H1 (cell line): ENCODE measurements at places on chromosomes 2 and 18.

- no peaks in the 10 kb centered on the region for H3K36me3 ChIP-seq
- H3K4me1 ChIP-seq = no peaks in the 10 kb centered on the region
- no peaks in the 10 kb centered on the region for H3K27me3 ChIP-seq
- no peak for DNase-seq
- no peak overlapping the region for H3K4me3 ChIP-seq
These were observed 143.2 kb downstream of the TMEFF2 start for GRCh38 chr2:192051533-192051932.

- no peaks in the 10 kb centered on the region for H3K27me3 ChIP-seq
- H3K27ac ChIP-seq = no peak overlapping the region
- DNase-seq = no peak
- H3K4me3 ChIP-seq = no peak overlapping the region
These were observed 87.4 kb upstream of the KLF7 start for GRCh38 chr2:207252979-207253645.

DNA sequence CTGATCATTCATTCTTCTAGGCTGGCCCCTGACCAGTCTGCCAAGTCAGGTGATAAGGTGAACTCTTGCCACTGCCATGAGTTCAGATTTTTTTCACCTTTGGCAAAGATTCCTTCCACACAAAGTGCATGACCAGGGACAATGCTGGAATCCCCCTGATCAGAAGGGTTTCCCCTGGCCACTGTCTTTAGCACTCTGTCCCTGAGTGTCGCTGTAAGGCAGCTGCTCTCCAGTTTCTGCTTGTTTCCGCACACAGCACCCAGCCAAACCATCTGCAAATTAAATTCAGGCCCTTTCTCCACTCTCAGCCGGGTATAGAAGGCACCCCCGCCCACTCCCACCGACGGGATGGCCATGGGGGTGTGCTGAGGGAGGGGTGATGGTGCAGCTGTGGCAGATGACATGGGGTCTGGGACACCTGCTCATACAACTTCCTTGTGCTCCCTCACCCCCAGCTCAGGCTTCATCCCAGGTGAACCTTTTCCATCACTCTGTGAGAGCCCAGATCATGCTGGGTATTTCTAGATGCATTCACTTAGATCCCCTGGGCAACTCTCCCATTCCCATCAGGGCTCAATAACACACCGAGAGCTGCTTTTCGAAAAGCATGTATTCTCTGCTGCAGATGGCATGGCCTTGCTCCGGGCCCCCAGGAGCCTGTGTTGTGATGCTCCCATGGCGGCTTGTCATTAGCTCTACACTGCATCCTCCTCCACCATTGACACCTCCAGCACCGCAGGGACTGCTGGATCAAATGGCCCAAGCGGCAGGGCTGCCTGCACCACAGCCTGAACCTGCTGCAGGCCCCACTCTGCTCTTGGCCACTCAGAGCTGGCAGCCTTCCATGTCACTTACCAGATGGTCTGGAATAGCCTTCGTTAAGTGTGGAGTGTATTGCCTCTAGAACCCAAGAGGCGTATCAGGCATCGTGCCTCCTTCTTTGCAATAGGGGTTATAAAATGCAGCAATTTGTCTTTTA, 52.3 kb upstream of the ROCK2 start:
- H3K27me3 ChIP-seq = no peaks in the 10 kb centered on the region
- no peak for DNase-seq
- H3K36me3 ChIP-seq = no peaks in the 10 kb centered on the region
- no peak overlapping the region for H3K27ac ChIP-seq
- peaks cover 4% of the 10 kb centered on the region for H3K4me1 ChIP-seq
- H3K4me3 ChIP-seq = no peak overlapping the region

DNA sequence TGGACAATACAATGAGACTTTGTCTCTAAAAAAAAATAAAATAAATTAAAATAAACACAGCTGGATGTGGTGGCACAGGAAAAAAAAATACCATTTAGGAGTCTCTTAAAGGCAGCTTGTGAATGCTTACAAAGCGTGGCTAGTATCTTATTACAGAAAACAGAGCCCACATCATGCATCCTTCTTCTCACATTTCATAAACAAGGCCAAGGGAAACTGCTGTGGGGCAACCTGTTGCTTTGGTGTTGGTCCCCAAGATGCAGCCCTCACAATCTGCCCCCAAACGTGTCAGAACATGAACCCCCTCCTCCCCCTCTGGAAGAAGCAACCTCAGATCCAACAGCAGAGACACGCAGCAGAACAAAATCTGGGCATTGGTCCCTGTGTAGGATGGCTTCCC, 2.6 kb downstream of the SLC14A1 start:
- H3K27me3 ChIP-seq = no peaks in the 10 kb centered on the region
- H3K4me3 ChIP-seq = no peak overlapping the region
- H3K4me1 ChIP-seq = no peaks in the 10 kb centered on the region
- no peak overlapping the region for H3K27ac ChIP-seq
- no peaks in the 10 kb centered on the region for H3K36me3 ChIP-seq

- no peak overlapping the region for H3K27ac ChIP-seq
- H3K4me3 ChIP-seq = no peak overlapping the region
- 0 out of 2 replicates have a peak, but pooled peaks cover 6% of the 10 kb centered on the region for H3K4me1 ChIP-seq
- no peak for DNase-seq
- 0 out of 2 replicates have a peak, but pooled peaks cover 2% of the 10 kb centered on the region for H3K27me3 ChIP-seq
These were observed 18.1 kb upstream of the SNTG2 start for GRCh38 chr2:932320-933115.

- no peak overlapping the region for H3K27ac ChIP-seq
- no peak overlapping the region for H3K4me3 ChIP-seq
- no peaks in the 10 kb centered on the region for H3K36me3 ChIP-seq
- H3K27me3 ChIP-seq = no peaks in the 10 kb centered on the region
These were observed 179.8 kb upstream of the HAAO start for GRCh38 chr2:42971947-42972736.

DNA sequence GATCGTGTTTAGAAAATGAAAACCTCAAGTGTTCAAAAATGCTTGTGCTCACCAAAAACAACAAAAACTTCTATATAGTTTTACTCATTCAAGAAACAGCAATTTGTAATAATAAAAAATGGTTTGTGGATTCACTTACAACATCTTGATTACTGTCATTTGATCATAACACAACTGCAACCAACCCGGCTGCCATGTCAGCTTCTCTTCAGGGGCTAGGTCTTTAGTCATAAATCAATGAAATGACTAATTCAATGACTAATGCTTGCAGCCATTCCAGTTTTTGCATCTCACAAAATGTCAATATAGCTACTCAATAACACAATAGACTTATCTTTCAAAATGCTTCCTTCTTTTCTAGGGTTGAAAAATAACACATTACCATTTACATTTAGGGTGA, 128.0 kb downstream of the OLA1 start:
- DNase-seq = no peak
- H3K27me3 ChIP-seq = no peaks in the 10 kb centered on the region
- H3K4me1 ChIP-seq = peaks cover 16% of the 10 kb centered on the region
- H3K36me3 ChIP-seq = no peaks in the 10 kb centered on the region

DNA sequence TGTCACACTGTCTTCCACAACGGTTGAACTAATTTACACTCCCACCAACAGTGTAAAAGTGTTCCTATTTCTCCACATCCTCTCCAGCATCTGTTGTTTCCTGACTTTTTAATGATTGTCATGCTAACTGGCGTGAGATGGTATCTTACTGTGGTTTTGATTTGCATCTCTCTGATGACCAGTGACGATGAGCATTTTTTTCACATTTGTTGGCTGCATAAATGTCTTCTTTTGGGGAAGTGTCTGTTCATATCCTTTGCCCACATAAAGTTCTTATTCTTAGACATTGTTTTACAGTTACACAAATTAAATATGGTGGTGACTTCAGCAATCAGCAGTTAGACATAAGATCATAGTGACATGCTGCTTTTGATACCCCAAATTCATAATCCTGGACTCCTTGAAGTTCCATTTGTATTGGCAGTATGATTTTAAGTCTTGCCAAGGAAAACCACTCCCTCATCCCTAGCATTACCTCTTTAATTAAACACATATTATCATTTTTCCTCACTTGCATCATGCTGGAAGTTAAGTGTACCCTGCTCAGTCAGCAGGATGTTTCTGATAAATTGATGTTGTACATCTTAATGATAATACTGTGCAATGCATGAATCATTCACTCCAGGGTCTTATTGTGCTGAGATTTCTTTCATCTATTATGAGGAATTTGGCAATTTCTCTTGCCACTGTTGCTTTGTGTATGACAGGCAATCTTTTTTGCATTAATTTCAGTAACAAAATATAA, 67.6 kb upstream of the STAT1 start:
- H3K27me3 ChIP-seq = no peaks in the 10 kb centered on the region
- H3K4me1 ChIP-seq = no peaks in the 10 kb centered on the region
- no peaks in the 10 kb centered on the region for H3K36me3 ChIP-seq
- no peak for DNase-seq

- H3K4me1 ChIP-seq = no peaks in the 10 kb centered on the region
- H3K36me3 ChIP-seq = no peaks in the 10 kb centered on the region
- H3K4me3 ChIP-seq = no peak overlapping the region
- H3K27me3 ChIP-seq = no peaks in the 10 kb centered on the region
These were observed 26.4 kb upstream of the MSTN start for GRCh38 chr2:190088917-190089316.

DNA sequence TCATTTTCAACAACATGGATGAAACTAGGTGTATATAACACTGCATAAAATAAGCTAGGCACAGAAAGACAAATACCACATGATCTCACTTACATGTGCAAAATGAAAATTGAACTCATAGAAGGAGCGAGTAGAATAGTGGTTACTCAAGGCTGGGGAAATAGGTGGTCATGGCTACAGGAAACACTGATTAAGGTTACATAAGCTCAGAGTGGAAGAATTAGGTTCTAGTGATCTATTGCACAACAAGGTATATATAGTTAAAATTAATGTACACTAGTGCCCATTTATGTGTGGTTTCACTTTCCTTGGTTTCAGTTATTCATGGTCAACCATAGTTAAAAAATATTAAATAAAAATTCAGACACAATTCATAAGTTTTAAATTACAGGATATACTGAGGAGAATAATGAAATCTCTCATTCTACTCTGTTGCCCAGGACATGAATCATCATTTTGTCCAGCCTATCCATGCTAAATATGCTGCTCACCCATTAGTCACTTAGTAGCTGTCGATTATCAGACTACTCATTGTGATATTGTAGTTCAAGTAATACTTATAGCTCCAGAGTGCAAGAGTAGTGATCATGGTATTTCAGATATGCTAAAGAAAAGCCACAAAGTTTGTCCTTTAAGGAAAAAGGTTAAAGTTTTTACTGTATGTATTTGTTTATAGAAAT, 1530.9 kb upstream of the LRRTM1 start:
- no peaks in the 10 kb centered on the region for H3K36me3 ChIP-seq
- no peak overlapping the region for H3K4me3 ChIP-seq
- H3K27me3 ChIP-seq = no peaks in the 10 kb centered on the region
- no peak overlapping the region for H3K27ac ChIP-seq
- no peaks in the 10 kb centered on the region for H3K4me1 ChIP-seq

DNA sequence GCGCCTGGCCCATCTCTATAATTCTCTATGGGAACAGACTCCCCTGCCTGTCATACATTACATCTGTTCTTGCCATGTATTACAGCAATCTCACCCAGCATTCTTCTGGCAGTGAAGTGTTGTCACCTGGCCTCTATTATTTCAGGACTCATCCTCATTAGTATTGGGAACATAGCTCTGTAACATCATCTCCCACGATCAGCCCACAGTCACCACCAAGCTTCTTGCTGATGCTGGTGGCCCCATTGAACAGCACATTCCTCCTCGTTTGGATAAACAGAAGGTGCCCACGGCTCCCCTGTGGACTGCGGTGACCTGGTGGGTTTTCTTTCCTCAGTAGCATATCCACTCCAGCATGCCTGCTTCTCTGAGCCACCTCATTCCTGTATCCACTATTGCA, 21.5 kb downstream of the CHCHD5 start:
- H3K27ac ChIP-seq = no peak overlapping the region
- no peaks in the 10 kb centered on the region for H3K4me1 ChIP-seq
- H3K36me3 ChIP-seq = no peaks in the 10 kb centered on the region
- H3K27me3 ChIP-seq = no peaks in the 10 kb centered on the region
- H3K4me3 ChIP-seq = no peak overlapping the region
